Stimulated activated CD4-positive, alpha-beta T cell treated with anti-CD3 and anti-CD28 coated beads, TNF-alpha, amount 100 ng/mL, for 4 hours (primary cell): ENCODE measurements at places on chromosomes 5 and 9.

DNA sequence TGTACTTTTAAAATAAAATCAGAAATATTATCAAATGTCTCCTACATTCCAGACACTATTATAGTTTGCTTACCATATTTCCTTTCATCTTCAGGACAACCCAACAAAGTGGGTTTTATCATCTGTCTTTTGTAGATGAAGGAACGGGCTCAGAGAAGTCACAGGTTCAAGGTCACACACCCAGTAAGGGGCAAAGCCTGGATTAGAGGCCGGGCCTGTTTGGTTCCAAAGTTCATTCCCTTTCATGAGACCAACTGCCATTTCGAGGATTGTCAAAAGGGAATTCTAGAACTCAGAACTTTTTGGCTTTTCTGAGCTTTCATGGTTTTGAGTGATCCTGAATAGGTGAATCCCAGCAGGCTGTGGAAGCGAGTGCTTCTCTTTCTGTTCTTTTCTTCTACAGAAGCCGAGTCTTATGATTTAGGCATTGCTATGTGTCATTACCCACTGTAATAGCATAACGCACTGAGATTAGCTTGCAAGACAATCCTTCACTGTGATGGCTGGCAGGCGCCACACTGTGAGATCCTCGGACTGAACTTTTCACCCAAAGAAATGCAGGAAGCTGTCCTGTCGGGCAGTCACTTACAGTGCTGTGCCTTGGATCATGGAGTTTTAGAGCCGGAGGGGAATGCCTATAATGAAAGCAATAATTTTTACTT lies 43.8 kb upstream of the ANKH start:
- DNase-seq: no peak

- no peak for DNase-seq
These were observed 195.6 kb downstream of the KIAA0825 start for GRCh38 chr5:94422812-94423211.

- no peak for DNase-seq
These were observed 51.2 kb upstream of the CTSL start for GRCh38 chr9:87674565-87675299.

- no peak for DNase-seq
These were observed 47.2 kb upstream of the DAB2IP start for GRCh38 chr9:121604242-121604641.

- no peak for DNase-seq
These were observed 11.7 kb upstream of the FGF1 start for GRCh38 chr5:142697356-142698255.

DNA sequence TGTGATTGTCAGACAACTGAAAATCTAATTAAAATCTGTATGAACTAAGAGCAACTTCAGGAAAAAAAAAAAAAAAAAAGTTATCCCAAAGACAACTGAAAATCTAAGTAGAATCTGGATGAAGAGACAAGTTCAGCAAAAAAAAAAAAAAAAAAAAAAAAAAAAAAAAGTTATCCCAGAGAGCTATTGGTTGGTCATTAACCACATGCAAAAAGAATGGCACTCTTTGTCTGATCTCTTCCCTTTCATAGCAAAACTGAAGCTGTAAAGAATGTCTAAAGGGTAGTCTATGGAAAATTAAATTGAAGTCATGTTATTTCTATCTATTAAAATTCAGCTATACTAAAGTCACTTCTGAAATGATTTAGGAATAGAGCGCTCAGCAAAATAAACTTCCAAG lies 32.9 kb downstream of the STRBP start:
- DNase-seq: no peak

GRCh38 chr5:100659080-100659795 lies 124.1 kb downstream of the FAM174A start:
- no peak for DNase-seq
